ENCODE measurements at places on chromosomes 16 and 17.

GRCh38 chr16:72536723-72537435 is 364.9 kb upstream of the PMFBP1 start:
- DNase-seq, result no peak

DNA sequence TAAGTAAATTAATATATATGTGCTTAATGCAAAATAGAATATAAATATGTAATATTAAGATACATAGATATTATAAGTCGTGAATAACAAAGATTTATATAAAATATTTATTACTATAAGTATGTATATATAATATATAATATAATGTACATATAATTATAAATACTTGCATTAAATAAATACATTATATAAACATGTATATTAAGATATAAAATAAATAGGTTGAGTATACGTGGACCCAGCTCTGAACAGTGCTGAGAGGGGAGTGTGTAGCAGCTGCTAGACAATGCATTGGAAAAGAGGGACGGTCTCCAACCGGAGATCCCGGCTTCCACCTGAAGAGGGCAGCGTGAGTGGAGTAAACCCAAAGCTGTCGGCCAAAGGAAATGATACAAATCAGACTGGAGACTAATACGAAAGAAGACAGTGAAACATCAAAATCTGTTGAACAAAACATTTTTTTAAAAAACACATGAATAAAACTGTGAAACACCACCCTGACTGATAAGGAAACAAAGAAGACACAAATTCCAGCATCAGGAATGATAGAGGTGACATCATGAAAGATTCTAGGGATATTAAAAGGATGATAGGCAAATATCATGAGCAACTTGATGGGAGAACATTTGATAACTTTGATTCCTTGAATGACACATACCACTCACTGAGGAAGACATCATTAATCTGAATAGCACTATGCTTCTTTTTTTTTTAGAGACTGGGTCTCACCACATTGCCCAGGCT is 125.4 kb upstream of the CHMP6 start:
- no peak for DNase-seq

DNA sequence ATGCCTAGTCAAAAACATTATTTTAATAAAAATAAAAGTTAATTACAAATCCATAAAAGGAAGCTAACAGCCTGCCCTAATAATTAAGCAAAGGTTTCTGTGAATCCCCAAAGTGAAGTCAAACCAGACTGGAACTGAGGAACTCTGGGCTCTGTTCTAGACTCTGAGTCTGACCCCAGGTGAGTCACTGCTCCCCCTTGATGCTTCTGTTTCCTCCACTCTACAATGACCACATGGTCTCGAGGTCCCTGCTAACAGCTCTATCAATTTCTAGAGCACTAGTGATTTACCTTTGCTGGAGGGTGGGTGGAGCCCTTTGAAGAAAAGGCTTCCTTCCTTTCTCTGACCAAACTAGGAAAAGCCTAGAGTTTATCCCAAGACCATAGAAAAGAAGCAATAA is 32.4 kb downstream of the XPO6 start:
- DNase-seq, result no peak

DNA sequence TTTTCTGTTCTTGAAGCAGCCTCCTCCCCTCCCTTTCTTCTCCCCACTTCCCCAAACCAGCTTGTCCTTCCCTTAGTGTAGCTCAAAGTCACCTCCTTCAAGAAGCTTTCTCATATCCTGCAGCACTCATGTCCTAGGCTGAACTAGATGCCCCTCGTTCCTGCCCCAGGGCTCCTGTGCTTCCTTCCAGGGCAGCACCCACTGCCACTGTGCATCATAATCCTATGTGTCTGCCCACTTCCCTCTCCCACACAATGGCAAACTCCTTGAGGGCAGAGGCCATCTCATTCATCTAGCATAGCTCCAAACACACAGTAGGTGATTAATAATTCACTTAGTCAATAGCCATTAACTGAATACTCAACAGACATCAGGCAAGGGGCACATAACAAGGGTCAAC is 6.9 kb upstream of the TMEM132E start:
- DNase-seq, result no peak

DNA sequence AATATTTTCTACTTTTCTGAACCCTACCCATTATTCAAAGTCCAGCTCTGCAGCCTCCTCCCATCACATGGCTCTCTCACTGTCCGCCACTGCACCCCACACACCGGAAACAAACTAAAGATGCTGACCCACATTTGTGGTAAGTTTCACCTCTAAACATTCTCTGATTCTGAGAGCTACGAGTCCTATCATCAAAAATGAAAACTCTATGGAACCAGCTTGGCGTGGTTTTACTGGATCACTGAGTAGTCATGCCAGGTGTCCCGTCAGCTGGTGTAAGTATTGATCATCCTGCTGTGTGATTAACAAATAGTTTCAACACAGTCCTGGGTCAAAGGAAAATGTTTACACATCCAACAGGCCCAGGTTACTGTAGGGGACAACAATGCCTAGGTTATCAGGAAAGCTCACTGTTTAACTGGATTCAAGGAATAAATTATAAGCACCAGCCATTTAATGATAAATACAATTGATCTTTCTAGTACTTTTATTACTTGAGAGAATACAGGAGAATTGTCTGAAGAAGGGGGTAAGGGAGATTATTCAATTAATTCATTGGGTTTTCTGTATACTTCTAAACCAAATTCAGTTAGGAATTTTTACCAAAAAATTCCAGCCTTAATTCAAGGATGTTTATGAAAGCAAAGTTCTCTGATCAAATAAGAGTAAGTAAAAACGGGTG is 33.9 kb downstream of the CYTH1 start:
- DNase-seq, result no peak

GRCh38 chr16:3509470-3509928 is 8.7 kb downstream of the CLUAP1 start:
- DNase-seq, result no peak

DNA sequence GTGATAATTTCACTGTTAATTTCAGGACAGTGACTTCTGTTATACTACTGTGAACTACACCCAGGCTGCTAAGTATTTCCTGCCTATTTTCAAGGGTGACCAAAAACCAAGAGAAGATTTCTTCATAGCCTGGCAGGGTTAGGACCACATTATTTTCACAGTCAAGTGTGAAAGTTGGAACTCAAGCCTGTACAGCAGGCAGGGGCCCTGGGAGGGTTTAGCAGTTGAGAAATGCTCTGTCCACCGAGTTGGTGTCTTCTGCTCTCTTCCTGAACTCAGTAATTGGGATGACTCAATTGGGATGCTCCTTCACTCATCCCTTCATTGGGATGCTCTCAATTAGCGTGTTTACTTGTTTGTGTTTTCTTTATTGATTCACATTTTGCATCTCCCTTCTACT is 347.3 kb upstream of the CDH11 start:
- no peak for DNase-seq

GRCh38 chr16:49833796-49834530 is 21.9 kb downstream of the ZNF423 start:
- DNase-seq, result no peak

- DNase-seq, result no peak
These were observed 1114.2 kb upstream of the GOT2 start for GRCh38 chr16:59848296-59848695.

- DNase-seq, result no peak
These were observed 10.6 kb downstream of the TAOK2 start for GRCh38 chr16:29984137-29984763.

DNA sequence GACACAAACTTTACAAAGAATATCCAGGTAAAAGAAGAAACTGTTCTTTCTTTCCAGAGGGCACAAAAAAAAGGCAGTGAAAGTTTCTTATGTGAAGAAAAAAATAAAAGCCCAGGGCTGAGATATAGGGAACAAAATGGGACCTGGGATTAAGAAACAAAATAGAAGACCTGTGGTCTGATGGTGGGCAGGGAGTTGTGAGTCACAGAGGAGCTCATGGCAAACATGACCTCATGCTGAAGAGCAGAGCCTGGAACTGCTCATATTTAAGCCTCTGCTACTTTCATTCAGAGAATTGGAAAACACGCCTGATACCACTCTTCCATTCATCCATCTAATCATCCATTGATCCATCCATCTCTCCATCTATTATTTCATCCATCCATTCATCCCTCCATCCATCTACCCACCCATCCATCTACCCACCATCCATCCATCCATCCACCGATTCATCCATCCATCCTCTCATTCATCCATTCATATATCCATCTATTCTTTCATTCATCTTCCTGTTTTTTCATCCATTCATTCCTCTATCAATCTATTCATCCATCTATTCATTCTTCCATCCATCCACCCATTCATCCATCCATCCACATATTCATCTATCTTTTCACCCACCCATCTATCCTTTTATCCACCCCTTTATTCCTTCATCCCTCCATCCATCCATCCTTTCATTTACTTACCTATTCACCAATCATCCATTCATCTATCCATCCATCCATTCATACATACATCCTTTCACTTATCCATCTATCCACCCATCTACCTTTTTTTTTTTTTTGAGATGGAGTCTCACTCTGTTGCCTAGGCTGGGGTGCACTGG is 30.0 kb downstream of the WFDC1 start:
- no peak for DNase-seq

GRCh38 chr17:15091825-15092224 is 173.3 kb downstream of the PMP22 start:
- DNase-seq, result no peak

- DNase-seq, result no peak
These were observed 3.0 kb downstream of the TBKBP1 start for GRCh38 chr17:47696717-47697642.

DNA sequence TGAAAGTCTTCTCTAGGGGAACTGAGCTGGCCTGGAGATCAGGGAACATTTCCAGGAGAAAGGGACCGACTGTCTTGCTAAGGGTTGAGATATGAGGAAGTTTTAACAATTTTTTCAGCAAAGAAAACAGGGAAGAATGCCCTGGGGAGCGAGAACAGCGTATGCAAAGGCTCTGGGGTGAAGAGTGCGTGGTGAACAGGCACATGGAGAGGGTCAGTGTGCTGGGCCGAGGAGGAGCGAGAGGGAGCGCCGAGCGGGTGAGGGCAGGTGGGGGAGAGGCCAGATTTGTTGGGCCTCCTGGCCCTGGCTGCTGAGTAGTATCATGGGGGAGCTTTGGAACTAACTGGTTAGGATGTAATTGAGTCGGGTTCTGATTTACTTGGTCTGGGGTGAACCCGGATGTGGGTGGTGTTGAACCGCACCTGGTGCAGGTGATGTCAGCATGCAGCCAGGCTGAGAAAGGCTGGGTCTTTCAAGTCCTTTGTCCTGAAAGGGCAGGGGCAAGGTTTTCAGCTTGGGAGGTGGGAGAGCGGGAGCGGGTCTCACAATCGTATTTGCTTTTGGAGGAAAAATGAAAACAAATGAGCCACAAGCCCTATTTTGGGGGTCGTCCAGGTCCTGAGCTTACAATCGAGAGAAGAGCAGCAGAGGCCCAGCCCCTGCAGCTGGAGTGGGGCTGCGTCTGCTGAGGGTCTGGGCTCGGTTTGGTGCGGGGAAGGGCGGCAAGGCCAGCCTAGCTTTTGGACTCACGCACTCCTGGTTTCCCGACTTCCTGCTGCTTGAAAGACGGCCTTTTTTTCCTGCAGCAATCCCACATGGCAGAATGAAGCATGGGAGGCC is 11.1 kb upstream of the WFDC1 start:
- no peak for DNase-seq

DNA sequence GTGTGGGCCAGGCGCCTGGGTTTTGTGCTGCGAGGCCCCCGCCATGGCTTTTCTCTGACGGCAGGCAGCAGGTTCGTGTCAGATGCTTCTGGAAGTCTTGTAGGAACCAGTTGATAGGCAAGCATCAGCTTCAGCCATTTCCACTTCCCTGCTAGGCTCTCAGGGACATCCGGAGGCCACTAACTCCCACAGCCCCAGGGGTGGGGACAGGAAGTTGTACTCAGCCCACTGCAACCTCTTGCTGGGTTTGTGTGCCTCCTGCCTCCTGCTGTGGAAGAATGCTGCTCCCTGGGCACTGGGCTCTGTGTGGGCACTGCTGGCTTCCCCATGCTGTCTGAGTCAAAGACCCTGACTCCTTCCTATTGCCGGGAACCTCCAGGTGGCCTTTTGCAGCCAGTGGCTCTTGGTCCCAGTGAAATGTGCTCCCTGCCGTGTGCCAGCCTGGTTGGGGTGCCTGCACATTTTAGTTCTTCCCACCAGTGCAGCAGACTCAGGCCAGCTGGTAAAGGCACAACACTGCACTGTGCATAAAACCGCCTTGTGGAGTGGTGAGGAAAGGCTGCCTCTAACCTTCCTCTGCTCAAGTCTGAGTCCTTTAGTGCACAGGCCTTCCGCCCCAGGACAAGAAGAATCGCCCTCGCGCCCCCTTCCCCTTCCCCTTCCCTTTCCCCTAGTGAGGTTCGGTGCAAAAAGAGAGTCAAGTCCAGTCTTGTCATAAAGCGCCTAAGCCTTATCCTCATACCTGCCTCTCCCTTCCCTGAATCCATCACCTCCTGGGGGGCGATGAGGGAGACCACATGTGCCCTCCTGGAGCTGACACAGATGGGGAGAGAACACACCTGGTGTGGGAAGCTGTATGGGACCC is 16.6 kb downstream of the LDHD start:
- no peak for DNase-seq

DNA sequence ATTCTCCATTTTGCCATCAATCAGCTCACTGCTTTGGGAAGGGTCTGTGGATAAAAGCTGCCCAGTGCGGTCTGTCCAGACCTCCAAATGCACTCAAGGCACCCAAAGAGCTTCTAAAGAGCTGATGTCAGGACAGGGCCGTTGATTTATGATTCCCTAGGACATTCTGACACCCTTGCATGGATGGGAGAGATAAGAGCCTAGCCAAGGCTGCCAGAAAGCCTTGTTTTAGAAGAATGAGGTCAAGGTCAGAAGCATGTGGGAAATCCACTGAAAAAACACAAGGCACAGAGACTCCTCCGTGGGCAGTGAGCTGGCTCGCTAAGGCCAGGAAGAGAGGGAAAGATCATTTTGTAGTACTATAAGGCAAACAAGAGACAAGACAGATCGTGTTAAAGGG is 214.0 kb downstream of the CDH11 start:
- no peak for DNase-seq

- DNase-seq, result no peak
These were observed 17.9 kb upstream of the TRPV3 start for GRCh38 chr17:3575511-3575910.

DNA sequence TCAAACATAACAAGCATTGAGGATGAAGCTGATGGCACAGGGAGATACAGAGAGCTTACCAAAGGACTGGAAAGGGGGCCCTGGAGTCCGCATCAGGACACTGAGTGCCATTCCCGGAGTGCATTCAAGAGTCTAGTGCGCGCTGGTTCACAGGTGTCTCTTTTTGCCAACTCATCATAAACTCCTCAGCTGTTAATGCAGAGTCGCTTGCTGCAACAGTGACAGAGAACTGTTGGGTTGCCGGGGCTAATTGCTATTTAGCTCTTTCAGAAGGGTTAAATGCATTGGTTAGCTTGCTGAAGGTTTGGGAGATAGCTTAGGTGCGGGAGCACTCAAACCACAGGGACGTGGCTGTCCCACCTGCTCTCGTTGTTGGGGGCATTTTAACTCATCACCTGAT is 1091.6 kb upstream of the EEF2KMT start:
- no peak for DNase-seq

- no peak for DNase-seq
These were observed 44.0 kb upstream of the NOG start for GRCh38 chr17:56549501-56549900.

Data from epithelial cell of proximal tubule (primary cell).